ENCODE measurements at places on chromosomes 12 and 14.

DNA sequence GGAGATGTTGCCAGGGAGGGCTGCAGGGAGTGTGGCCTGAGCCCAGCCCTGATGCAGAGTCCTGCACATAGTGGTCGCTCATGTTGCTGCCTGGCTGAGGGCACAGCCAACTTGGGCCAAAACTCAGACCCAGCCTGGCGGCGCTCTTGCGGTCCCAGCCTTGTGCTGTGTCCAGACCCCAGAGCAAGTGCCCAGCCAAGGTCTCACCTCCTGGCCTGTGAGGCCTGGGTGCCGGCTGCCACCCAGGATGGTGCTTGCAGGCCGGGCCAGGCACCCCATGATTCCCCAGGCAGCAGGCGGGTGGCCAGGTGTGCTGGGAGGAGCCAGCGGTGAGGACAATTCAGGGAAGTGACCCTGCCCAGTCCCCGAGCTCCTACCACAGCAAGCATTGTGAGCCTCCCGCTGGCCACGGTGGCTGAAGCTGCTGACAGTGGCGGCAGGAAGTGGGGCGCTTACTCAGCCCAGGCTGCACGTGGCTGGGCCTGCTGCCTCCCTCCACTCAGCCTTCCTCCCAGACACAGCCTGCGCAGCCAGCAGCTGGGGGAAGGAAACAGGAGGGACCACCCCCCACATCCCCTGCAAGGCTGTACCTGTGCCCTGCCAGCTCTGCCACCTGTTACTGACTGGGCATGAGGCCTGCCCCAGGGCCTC lies 17.7 kb upstream of the PGF start:
- DNase-seq, result no peak

GRCh38 chr12:50024805-50025186 lies 498 bp downstream of the RACGAP1 start:
- DNase-seq, result no peak

DNA sequence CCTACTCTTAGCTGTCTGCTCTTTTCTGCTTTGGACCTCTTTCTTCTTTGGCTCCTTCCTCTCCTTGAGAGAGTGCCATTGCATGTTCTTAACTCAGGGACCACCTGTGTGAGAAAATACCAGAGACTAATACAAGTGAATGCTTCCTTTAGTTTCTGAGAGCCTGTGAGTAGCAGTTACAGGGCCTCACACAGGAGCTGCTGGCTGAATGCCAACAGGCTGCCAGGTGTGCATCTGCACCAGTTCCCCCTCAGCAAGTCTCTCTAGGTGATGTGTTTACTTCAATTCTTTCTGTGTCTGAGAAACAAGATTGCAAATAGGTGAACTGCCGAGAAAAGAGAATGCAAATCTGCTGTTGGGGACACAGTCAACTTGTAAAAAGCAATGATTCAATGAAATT lies 108.2 kb downstream of the STXBP6 start:
- DNase-seq, result no peak

GRCh38 chr12:25985316-25986175 lies 27.1 kb downstream of the RASSF8 start:
- DNase-seq, result no peak

- no peak for DNase-seq
These were observed 956.4 kb upstream of the TMEM132C start for GRCh38 chr12:127310548-127310947.

DNA sequence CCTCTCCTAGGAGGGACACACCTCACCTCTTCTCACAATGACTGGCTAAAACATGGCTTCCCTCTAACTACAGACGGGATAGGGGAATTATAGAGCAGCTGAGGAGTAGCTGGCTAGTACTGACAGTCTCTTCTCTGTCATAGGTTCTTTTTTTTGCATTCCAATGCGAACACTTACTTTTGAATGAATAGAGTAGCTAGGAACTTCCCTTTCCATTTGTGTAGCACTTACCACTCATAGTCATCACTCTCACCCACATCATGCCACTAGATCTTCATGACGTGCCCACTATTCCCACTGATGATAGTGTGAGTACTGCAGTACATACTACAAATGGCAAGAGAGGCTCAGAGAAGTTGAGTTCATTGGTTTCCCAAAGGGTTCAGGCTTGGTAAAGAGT lies 143.9 kb upstream of the HIF1A start:
- DNase-seq, result no peak

DNA sequence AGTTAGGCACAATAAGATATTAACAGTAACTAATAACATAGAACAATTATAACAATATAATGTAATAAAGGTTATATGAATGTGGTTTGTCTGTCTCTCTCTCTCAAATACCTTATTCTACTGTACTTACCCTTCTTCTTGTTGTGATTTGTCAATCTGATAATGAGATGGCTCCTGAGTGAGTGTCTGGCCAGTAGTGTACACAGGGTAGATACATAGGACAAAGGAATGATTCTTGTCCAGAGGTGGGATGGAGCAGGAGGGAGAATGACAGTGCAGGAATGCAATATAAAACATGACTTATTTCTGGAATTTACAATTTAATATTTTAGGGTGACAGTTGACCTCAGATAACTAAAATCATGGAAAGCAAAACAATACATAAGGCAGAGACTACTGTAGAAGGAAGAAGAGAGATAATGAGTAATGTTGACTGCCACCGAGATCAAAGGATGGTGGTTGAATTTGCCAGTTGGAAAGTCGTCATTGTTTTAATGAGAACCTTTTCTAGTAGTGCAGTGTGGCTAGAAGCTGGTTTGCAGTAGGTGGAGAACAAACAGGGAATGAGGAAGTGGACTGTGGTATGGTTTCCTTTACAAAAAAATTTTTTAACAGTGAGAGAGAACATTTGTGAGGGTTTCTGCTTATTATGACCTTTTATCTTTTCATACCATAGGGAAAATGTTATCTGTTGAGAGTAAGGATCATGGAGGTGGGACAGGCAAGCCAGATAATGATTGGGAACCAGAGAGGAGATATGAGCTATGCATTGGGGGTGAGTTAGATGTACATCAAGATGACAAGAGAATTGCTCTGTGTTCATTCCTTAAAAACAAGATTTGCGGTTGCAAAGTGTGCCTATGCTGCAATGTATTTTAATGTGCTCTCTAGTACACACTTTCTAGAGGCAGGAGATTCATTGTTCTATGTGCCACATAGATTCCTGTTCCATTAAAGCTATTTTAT lies 458.3 kb downstream of the BTG1 start:
- peak; percentile 14 for DNase-seq

DNA sequence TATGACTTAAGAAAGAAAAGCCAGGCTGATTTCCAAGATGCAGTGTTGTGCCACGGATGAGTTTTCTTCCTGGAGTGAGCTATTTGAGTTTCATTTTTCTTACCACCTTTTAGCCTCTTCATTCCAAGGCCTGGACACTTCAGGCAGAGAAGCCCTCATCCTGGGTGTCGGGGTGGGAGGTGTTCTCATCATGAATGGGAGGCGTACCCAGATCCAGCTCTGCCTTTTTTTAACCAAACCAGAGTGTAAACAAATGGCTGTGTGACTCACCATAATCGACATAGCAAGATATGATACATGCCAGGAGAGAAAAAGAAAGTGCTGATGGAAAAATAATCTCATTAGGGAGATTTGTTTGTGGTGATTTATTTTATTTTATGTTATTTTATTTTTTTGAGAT lies 79.9 kb downstream of the ARF6 start:
- peak; percentile 62 for DNase-seq

DNA sequence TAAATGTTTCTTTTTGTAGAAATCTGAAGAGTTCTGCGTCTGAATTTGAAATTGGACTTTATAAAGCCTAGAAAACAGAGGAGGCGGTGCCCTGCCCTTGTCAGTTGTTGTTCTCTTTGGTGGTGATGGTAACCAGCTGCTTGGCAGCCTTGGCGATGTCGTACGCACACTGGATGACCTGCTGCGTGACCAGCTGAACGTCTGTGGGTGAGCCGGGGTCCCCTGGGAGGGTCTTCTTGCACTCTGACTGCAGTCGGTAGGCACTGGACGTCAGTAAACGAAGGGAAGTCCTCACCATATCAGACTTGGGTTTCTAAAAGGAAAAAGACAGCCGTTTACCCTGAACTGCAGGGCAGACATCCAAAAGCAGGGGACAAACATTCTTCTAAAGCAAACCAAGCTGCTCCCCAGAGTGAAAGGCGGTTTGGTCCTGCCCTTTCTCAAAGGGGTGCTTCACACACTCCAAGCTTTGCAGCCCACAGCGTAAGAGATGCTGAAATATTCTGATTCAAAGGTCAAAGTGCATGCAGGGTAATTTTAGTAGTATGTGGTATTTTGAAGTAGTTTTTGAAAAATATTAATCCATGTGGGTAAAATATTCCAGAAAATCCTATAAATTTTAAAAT lies 32.9 kb downstream of the TCHP start:
- DNase-seq, result no peak

GRCh38 chr14:77044783-77045237 lies 16.3 kb upstream of the IRF2BPL start:
- DNase-seq, result no peak

DNA sequence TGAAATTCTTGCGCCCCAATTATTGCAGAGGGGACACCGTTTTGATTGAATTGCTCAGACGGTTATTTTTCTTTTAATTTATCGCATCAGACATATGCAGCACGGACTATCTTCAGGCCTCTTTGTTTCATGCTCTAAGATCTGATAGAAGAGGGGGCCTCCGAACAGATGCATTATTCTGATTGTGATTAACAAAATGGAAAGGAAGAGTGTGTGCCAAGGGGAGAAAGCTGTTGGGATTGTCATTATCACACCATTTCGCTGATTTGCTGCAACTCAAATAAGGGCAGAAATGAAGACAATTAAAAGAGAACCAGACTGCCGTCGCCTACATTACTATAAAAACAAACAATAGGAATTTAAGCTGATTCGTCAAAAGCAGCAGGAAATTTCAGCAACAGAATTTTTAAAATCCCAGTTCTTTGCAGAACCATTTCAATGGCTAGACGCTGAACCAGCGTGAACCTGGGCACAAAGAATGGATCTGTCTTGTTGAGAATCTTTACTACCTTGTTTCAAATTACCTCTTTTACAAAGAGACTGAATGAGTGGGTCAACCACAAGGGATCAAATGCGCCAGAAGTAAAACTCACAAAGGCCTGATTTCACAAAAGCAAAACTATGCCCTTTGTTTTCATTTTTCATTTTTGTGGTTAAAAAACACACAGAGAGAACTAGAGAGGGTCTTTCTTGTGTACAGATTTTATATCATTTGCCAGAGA lies 30.6 kb downstream of the TMEM132D start:
- DNase-seq, result no peak

- DNase-seq, result no peak
These were observed 46.2 kb upstream of the CCDC91 start for GRCh38 chr12:28144059-28144458.

GRCh38 chr12:101685092-101685491 lies 12.3 kb upstream of the CHPT1 start:
- DNase-seq, result no peak

- no peak for DNase-seq
These were observed 164.6 kb downstream of the TMEM117 start for GRCh38 chr12:44000309-44000952.

DNA sequence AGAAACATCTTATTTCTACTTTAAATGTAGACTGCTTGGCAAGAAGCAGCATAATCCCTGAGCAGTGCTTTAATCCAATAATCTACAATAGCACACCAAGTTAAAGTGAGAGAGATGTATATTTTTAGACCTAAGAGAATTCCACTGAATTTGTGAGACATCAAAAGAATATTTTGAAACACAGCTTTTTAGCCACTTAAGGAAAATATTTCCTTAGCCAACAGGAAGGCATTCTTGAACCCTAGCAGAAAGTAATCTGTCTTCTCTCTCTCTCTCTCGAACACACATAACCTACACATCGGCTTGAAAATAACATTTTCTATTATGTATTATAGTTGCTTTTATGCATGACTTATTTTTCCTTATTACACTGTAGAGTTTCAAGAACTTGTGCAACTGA lies 34.0 kb downstream of the KITLG start:
- no peak for DNase-seq

GRCh38 chr14:103347091-103347815 lies 13.2 kb downstream of the EIF5 start:
- no peak for DNase-seq

GRCh38 chr14:103401223-103402214 lies 16.3 kb downstream of the MARK3 start:
- DNase-seq, result no peak

- no peak for DNase-seq
These were observed 268.7 kb upstream of the TBX3 start for GRCh38 chr12:114952573-114953271.

- peak; percentile 18 for DNase-seq
These were observed 337.9 kb downstream of the AACS start for GRCh38 chr12:125402874-125403789.

DNA sequence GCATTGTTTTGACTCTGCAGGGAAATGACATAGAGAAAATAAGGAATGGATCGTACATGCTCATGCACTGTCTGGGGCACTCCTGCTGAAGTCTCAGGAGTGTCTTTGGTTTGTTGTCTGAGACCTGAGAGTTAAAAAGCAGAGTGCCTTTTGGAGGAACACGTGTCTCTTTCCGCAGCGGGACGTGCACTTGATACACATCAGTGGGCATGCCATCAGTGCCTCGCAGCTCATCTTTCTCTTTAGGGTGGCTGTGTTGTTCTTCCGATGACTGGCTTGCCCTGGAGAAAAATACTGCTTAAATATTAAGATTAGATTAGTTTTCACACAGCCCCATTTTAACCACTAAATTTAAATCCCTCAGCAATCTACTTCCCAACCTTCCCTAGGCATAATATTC lies 835.9 kb downstream of the DIO2 start:
- DNase-seq, result no peak

GRCh38 chr14:81312289-81312876 lies 87.7 kb downstream of the STON2 start:
- no peak for DNase-seq

Measured in COLO829 (cell line).